ENCODE measurements at places on chromosomes 7 and 10. TPM values are rescaled to one million over a fixed set of nuclear protein-coding genes. Genes with fewer than 3 reads are reported as not detected.

KCNMA1 gene
- total RNA-seq, result 6.9 TPM

BMPER gene
- 0.29 TPM for total RNA-seq

CUZD1 gene
- total RNA-seq, result 0.13 TPM

GPRIN2 gene
- 118 TPM for total RNA-seq

ITPRID1 gene
- total RNA-seq, result 2.6 TPM

ABCB4 gene
- total RNA-seq, result 0.08 TPM
